ENCODE measurements at places on chromosomes 16 and 17.

GRCh38 chr17:6471531-6472465 is 27.5 kb downstream of the PIMREG start:
- no peak for DNase-seq

- no peak for DNase-seq
Observed at GRCh38 chr17:65297384-65297783, 160.2 kb downstream of the RGS9 start.

DNA sequence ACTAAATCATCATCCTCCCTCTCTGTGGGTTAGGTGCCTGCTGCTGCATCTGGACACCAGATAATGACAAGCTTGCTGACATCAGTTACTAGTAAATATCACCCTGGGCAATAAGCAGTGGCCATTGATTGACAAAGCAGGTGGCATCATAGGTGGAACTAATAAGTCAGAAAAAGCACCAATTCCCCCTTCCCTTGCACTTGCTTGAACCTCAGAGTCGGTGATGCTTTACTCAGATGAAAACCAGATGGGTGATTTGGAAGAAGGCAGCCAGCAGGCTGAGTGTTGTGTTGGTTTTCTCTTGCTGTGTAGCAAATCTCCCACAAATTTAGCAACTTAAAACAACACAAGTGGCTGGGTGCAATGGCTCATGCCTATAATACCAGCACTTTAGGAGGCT is 146.9 kb upstream of the NOL11 start:
- no peak for DNase-seq

GRCh38 chr17:4958102-4958501 is 7.2 kb downstream of the ENO3 start:
- no peak for DNase-seq

DNA sequence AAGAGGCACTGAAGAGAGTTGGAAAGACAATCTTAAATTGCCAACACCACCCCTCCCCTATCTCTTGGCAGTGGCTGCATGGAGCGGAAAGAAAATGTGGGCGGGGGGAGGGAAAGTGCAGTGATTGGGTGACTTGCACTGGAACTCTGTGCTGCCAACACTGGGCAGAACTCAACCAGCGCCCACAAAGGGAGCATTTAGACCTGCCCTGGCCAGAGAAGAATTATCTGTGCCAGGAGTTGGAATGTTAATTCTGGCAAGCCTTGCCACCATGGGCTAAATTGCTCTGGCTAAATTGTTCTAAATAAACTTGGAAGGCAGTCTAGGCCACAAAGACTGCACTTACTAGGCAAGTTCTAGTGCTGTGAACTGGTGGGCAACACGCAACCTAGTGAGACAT is 6.5 kb upstream of the CCL13 start:
- DNase-seq: no peak

- DNase-seq: no peak
Observed at GRCh38 chr17:28282596-28282995, 36.4 kb upstream of the TMEM97 start.

- DNase-seq: no peak
Observed at GRCh38 chr17:78641243-78641642, 64.0 kb upstream of the DNAH17 start.

DNA sequence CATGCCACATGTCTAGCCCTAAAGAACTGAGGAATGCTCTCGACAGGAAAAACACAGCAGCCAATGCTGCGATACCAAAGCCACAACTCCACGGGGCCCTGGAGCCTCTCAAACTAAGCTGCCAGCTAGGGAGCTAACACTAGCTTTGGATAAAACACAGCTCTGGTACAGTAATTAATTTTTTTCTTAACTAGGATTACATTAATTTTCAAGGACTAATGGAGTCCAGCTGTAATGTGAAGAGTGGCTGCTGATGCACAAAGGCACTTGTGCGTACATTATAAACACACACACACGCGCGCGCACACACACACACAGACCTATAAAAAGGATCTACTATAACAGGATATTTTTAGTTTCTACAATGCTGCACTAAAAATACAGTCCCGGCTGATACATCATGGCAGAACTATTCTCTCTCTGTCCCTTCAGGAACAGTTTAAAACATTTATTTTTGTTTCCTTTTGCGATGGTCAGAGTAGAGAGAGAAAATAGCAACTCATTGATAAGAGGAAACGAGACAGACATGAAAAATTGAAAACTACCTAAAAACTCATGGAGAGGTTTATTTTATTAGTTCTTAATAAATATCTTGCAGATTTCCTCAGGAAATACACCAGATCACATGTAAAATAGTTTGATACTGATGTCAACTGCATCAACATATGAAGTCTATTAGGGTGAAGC is 88.5 kb downstream of the SMG6 start:
- DNase-seq: no peak

GRCh38 chr17:1641065-1641403 is 4.5 kb downstream of the SCARF1 start:
- no peak for DNase-seq

- no peak for DNase-seq
Observed at GRCh38 chr16:29231244-29231643, 175.3 kb downstream of the NPIPB11 start.
